Pulmonary artery endothelial cell (primary cell): ENCODE measurements at places on chromosomes 2 and 18. TPM values are rescaled to one million over a fixed set of nuclear protein-coding genes. Genes with fewer than 3 reads are reported as not detected.

The IL1F10 gene
- total RNA-seq, result not detected in 2 replicates

The SLC38A11 gene
- total RNA-seq, result not detected in 2 replicates

The AGXT gene
- total RNA-seq, result not detected in 2 replicates

The TANC1 gene
- 55.0 and 78.7 TPM in 2 replicates for total RNA-seq

The RIOK3 gene
- 50.1 and 58.6 TPM in 2 replicates for total RNA-seq

The LCT gene
- not detected in 2 replicates for total RNA-seq

The PPP4R1 gene
- 137 and 162 TPM in 2 replicates for total RNA-seq
